Central memory CD4-positive, alpha-beta T cell (primary cell): ENCODE measurements at places on chromosomes 11 and 22.

GRCh38 chr11:73532310-73532709 is 65.6 kb downstream of the FAM168A start:
- no peak for DNase-seq

- peak; percentile 8 for DNase-seq
Observed at GRCh38 chr22:24521791-24522245, 26.7 kb downstream of the UPB1 start.

DNA sequence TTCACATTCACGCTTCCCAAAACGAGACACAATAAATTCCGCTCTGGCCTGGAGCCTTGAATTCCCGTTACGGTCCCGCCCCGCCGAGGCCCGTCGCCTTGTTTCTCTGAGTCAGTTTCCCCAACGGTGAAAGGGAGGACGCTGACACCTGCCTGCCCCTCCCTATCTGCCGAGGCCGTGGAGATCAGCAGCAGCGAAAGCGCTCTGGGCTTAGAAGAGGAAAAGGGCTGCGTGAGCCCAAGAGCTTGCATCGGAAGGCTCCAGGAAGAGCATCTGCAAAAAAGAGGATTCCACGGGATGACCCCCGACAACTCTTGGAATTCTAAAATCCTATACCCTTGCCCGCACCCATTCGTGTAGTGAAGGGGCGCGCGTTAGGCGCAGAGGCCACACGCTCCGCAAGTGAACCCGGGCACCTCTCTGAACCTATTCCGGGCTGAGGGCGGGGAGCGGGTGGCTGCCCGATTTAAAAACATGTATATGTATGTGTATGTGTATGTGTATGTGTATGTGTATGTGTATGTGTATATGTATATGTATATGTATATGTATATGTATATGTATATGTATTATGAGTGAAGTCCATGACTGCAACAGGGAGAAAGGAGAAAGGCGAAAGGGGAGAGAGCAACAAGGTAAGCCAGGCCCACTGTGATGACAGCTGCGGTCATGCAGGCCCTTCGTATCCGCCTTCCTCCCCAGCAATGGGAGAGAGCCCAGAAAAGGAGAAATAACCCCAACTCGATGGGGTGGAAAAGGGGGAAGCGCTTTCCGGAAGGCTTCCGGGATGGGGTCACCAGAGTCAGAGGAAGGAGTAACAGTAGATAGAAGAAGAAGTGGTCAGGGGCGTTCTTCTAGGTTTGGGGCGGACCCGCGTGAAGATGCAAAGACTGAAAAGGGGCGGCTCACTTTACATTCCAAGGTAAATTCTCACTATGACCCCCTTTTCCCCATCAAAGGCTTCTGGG is 948 bp upstream of the MRTFA start:
- DNase-seq: no peak

DNA sequence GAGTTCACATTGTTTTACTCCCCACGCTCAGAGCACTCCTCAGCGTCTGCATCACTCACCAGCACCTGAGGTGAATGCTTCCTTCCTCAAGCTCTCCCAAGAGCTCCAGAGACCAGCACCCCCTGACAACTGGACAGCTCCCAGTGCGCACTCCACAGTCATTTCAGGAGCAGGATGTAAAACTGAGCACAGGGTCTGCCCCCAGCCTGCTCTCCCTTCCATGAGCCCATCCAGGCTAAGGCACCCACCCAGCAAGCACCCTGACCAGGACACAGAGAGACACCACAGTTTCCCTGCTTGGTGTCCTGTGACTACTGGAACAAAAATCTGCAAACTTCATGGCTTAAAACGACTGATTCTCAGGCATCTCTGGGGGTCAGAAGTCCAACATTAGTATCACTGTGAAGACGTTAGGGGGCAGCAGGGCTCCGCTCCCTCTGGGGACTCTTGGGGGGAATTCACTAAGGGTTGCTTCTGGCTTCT is 3.3 kb downstream of the SCGB1D2 start:
- no peak for DNase-seq

DNA sequence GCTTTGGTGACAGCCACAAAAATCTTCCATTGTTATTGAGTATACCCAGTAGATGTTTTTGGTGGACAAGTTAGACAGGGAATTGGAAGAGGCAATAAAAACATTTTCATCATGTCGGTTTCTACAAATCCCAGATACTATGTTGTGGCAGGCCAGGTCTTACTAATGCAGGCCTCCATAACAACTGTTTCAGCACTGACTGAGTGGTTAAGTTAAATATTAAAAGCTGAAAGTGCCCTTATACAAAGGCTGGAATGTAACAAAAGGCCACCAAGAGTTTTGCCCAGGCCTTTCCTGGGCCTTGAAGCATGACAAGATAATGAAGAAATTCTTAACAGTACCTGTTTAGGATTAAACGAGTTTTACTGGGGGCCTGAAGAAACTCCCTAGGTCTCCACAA is 29.3 kb downstream of the DMC1 start:
- DNase-seq: no peak

GRCh38 chr11:2549080-2549479 is 104.3 kb downstream of the KCNQ1 start:
- DNase-seq: no peak

GRCh38 chr11:69010964-69011623 is 2.0 kb downstream of the MRGPRF start:
- DNase-seq: peak; percentile 19

DNA sequence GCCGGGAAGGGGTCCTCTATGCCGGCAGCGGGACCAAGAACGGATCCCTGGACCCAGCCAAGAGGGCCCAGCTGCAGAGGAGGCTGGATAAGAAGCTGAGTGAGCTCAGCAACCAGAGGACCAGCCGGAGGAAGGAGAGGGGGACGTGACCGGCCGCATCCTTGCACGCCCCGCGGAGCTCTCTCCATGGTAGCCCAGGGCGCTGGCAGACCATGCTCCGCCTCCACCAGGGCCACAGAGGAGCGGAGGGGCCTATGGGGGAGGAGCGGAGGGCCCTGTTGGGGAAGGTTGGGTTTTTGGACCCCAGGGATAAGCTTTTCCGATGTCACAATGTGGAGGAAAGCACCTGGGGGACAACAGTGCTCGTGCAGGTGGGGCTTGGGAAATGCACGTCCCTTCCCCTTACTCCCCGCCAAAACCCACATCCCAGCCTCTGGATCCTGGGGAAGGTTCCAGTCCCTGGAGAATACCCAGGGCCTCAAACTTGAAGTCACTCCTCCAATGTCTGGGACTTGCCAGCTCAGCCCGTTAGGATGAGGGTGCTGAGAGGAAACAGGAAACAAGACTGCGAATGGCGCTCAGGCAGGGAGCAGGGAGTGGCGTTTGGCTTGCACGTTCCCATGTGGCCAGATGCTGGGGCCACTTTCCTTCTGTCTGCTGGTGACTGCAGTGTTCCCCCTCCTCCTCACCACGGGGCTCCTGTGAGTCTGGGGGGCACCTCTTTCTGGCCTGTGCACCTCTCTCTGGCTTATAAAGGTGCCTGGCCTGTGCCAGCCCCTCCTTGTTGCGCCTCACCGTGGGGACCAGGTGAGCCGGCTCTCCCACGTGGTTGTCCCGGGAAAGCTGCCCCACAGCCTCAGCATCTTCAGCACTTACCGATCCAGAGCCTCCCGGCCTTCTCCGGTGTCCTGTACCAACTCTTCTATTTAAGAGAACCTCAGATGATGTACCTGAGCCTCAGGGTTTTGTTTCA is 36.2 kb downstream of the IGHMBP2 start:
- DNase-seq: no peak

DNA sequence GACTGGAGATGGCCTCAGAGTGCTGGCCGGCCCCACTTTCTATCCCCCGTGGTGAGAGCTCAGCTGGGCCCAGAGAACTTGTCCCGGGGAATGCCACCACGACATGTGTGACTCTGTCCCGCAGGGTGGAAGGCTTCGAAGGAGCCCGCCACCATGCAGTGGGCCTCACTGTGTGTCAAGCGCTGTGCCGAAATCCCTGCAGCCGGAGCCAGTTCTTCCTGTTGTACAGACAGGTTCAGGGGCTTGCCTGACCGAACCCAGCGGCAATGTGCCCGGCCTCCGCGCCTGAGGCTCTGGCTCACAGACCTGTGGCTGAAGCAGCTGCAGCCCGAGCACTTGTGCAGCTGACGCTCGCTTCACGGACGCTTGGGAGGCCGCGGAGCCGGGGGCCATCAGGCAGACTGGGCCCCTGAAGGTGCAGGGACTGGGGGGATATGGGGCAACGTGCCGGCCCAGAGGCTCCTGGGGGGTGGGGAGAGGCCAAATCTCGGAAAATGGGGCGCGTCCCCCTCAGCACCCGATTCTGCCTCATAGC is 650 bp downstream of the PPM1F start:
- DNase-seq: no peak

DNA sequence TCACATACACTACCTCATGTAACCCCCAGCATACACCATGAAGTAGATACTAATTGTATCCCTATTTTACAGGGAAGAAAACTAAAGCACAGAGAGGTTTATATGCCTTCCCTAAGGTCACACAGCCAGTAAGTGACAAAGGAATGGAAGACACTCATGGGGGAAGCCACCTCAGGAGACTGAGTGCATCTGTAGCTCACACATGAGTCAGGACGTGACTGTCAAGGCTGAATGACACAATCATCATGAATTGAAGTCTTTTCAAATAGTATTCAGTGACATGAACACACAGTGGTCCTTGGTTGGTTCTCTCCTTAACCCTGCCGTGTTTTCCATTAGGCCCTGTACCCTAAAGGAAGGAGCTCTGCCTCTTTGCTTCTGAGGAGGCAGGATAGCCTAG is 463.0 kb downstream of the NTM start:
- no peak for DNase-seq

DNA sequence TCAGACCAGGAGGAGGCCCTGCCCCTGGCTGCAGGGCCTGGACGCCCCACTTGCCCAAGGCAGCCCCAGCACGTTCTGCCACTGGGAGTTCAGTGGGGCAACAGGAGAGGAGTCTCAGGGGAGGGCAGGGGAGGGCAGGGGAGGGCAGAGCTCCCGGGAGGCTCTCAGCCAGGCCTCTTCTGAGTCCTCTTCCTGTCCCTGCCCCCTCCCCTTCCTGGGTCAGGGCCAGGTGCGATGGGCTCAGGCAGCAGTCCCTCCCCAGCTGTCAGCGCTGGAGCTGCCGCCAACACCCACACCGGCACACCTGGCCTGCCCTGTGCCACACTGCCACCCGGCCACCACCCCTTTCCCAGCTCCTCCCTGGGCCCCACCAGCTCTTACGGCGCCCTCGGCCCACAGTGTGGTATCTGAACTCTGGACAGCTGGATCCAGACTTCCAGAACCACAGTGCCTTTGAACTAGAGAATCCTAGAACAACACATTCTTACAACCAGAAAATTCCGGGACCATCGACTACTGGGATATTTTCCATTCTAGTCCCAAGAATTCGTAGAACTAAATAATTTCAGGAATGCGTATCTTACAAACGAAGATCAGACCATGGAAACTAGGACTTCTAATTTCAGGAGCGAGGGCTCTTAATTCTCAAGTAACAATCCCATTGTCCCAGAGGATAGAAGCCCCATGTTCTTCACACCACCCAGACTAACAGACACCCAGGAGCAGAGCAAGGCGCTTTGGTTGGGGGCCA is 21.8 kb downstream of the RPL3 start:
- no peak for DNase-seq
